ENCODE measurements at places on chromosomes 7 and 10.

DNA sequence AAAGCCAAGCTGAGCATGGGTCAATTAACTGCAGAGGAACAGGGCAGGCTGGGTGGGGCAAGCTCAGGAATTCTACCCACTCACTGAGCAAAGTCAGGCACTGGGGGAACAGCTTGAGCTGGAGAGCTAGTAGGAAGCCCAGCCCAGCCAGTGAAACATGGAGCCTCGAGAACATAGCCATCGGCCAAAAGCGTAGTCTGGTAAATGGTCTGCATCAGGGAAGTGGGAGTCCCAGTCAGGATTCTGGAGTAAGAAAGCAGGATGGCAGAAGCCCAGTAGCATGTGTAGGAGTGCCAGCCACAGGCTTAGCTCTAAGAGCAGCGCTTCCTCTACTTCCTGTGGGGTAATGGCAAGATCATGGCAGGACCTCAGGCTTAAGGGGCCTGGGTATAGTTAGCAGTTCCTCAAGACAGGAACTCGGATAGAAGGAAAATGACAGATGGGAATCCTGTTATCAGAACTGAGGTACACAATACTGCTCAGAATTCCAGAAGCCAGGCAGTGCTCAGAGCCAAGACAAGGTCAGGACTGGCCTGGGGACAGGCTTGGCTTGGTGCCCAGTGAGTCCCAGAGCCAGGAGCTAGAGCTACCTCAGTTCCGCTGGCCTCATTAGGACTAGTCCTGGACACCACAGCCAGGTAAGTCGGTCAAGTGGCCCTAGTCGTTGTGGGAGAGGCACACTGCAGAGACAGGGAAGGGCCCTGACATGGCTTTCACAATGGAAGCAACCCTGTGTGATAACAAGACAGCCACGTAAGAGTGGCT is 65.4 kb upstream of the MXI1 start:
- DNase-seq: no peak

- DNase-seq: no peak
These were observed 39.5 kb downstream of the ZNF365 start for GRCh38 chr10:62413652-62414051.

DNA sequence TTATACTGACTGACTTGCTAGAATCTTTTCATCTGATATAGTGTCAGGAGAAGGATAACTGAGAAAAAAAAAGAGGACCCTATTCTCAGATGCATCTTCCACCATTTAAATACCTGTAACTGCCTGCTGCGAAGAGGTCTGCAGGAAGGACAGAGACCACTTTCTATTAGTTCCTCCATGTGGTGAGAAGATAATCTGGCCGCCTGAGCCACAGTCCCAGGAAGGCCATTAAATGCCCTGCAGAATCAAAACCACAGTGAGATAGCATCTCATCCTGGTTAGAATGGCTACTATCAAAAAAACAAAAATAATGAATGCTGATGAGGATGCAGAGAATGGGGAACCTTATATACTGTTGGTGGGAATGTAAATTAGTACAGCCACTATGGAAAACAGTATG is 19.9 kb upstream of the IFIT1B start:
- DNase-seq: no peak

- no peak for DNase-seq
These were observed 141.1 kb downstream of the ELFN1 start for GRCh38 chr7:1810961-1811849.
